ENCODE measurements at places on chromosomes 12 and 14.

DNA sequence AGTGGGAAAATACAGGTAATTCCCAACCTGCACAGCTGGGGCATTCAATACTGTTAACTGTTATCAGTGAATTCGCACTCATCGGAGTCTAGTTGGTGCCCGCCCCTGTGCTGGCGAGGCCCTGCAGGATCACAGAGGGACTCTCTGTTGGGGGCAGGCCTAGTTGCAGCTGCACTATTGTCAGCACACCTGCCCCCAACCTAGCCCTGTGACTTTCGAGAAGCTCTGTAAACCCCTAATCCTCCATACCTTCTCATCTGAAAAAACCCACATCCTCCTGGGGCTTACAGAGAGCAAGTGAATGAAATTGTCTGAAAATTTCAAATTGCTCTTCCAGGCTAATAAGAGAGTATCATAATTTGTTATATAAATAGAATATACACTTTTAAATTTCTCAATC is 132.2 kb upstream of the NUDT4 start:
- peak; percentile 25 for DNase-seq

DNA sequence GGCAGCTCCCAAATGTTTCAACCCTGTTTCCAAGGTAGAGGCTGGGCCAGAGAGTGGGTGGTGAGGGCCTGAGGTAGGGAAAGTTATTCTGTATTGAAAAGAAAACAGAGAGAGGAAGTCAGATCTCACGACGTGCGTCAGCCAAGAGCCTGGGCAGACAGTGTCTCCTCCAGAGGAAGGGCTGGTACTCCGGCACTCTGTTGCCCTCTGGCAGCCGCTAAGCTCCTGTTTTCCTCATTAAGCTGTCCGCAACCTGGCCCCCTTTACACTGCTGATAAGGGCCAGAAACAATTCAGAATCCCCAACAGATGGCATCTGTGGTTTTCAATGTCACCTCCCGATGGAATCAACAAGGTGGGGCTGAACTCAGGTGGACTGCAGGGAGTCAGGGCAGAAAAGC is 26.0 kb upstream of the LTBP2 start:
- no peak for DNase-seq

GRCh38 chr12:112891093-112892024 is 15.4 kb upstream of the OAS1 start:
- DNase-seq = no peak

GRCh38 chr12:10211940-10212738 is 538 bp upstream of the GABARAPL1 start:
- DNase-seq = peak; percentile 52

DNA sequence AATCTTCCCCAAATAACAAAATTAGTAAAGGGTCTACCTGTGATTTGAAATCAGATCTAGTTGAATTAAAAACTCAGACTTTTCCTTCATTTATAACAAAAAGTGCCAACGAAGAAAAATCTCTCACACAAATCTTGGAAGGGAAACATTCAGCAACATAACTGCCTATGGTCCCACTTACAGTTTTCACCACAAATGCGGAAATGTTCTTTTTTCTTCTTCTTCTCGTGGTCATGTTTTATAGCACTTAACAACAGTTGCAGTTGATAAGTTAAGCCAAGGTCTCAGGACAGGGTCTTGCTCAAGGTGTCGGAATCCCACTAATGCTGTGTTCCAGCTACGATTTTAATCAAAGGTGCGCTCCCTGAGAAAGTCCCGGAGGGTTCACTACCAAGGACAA is 10.1 kb downstream of the RNASE6 start:
- no peak for DNase-seq

- no peak for DNase-seq
Observed at GRCh38 chr12:90543841-90544240, 411.1 kb downstream of the CCER1 start.

DNA sequence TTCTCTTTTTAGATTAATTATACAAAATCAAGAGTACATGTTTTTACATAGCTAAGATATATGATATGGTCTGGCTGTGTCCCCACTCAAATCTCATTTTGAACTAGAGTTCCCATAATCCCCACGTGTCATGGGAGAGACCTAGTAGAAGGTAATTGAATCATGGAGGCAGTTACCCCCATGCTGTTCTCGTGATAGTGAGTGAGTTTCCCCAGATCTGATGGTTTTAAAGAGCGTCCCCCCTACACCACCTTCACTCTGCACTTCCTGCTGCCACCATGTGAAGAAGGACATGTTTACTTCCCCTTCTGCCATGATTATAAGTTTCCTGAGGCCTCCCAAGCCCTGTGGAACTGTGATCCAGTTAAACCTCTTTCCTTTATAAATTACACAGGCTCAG is 21.4 kb upstream of the DRAM1 start:
- no peak for DNase-seq

DNA sequence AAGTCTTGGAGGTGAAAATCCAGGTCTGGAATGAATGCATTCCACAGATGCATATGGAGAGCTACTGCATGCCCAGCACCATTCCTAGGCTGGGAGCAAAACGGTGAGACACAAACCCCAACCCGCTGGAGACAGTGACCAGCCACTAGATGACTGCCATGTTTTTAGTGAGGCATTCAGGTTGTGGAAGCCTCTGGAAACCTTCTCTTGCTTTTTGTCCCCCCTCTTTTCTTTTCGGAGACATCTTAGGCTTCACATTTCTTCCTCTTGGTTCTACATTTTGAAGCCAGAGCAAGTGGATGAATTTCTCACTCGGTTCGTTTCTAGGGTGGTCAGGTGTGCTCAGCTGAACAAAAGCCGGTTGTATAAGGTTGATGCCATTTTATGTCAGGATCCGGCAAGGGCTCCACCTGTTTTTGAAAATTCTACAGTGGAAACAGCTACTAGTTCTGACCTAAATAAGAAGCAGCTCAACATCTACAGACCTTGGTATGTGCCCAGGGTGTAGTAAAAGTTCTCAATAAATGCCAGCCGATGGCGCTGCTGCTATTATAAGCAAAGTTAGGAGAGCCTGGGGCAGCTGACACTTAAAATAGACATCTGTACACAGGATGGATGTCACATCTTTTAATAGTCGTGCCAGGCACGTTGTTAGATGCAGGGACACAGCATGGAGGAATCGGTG is 1.8 kb upstream of the ZNF839 start:
- DNase-seq = no peak
